AG09319 (cell line): ENCODE measurements at places on chromosomes 13 and 19.

GRCh38 chr13:63190219-63190618 is 1774.6 kb upstream of the PCDH20 start:
- DNase-seq, result no peak

GRCh38 chr13:94254737-94255136 is 224.7 kb downstream of the DCT start:
- DNase-seq, result peak; percentile 32

GRCh38 chr19:13117176-13117771 is 734 bp upstream of the TRMT1 start:
- no peak for DNase-seq

DNA sequence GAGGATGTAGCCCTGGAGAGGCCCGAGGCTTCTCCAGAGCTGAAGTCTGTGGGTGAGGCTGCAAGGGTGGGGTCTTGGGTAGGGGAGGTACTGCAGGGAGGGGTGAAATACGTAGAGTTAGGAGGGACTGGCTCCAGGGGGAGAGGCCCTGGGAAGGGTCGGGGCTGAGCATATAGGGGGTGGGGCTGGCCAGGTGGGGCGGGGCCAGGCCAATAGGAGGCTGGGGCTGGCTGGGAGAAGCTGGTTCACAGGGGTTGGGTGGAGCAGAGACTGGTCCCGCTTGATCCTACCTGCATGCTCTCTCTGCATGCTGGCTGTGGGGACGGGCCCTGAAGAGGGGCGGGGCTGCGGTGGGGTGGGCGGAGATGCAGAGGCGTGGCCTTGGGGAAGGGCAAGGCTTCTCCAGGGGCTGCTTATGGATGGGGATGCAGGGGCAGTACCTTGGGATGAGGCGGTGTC is 51.9 kb downstream of the CELF5 start:
- DNase-seq, result no peak

- DNase-seq, result no peak
These were observed 1596.3 kb downstream of the PCDH9 start for GRCh38 chr13:65633806-65634205.

DNA sequence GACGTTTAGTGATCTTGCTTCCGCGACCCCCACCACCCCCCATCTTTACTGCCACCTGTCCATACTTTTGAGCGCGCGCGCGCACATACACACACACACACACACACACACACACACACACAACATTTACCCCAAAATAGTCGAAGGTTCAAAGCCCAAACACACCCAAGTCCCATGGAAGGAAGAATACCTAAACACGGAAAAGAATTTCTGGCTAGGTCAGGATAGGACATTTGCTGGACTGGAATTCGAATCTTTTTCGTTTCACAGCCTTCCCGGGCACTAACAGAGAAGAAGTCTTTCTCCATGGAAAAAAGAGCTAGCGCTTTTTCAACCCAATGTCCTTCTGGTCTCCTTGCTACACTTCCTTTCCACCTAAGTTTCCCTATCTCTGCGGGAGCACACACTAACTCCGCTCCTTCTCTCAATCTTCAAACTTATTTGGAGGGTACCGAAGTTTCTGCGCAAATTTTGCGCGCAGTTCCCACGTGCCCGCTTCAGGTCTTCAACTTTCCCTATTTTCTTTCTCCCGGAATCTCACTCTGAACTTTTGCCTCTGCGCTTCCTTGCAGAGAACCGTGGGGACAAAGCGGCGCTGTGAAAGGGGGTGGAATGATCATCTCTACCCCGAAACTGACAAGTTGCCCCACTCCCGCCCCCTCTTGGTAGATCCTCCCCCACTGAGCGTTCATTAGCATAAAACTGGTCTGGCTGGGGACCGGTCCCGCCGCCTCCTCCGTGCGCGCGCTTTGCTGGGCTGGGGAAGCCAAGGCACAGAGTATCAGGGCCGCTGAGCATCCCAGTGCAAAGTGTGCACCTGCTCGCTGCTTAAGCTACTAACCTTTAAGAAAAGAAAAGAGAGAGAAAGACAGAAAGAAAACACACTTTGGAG is 2.7 kb downstream of the DACH1 start:
- DNase-seq, result no peak

DNA sequence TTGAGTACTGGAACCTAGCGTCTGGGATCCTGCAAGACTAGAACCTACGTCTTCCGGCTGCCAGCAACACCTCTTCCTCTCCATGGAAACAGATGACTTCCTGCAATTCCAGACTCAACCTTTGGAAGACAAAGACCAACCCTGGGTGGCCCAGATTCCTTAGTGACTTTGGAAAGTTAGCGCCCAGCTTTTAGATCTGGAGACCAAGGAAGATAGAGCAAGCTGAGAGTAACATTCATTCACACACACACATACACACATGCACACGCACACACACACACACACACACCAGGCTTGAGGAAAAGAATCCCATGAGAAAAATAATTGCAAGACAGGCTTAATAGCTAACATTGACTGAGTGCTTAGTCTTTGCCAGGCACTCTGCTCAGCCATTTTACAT is 788.9 kb downstream of the UQCRFS1 start:
- DNase-seq, result no peak

- no peak for DNase-seq
These were observed 12.7 kb downstream of the STK24 start for GRCh38 chr13:98564204-98564603.

DNA sequence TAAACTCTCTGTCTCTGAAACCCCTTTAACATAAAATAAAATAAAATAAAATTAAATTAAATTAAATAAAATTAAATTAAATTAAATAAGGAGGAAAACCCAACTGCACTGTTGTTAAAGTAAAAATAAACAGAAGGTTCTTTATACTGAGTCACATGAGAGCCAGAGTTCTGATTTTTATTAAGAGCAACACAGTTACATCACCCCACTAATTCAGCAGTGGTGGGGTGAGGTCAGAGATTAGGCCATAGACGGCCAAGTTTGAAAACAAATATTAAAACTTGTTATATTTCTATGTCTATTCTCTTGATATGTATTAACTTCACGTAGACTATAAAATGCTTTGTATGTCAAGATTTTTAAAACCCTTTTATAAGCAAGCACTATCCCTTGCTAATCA is 59.5 kb downstream of the MYCBP2 start:
- peak; percentile 0 for DNase-seq

DNA sequence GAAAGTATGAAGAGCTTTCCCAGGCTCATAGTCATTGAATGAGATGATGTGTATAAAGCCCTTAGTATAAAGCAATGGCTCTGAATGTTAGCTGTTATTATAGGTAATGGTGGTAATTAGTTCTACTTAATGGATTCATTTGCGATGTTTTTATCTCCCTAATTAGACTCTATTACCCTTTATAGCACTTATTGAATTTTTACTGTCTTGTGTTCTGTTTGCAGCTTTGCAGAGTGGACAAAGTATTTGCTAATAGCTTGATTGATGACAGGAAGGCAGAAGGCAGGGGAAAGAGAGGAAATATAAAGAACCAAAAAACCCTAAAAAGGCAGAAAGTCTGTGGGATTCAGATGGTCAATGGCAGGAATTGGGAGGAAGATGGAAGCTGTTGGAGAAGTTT is 524.4 kb upstream of the SPRY2 start:
- no peak for DNase-seq

DNA sequence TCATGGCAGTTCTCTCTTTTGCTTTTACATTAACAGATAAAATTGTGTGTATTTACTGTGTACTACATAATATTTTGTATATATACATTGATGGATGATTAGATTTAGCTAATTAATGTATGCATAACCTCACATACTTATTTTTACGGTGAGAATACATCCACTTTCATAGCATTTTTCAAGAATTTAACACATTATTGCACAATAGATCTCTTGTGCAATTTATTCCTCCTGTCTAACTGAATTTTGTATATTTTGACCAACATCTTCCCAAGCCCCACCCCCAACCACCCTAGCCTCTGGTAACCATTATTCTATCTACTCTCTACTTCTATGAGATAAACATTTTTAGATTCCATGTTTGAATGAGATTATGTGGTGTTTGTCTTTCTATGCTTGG is 194.7 kb downstream of the RBM26 start:
- DNase-seq, result no peak

- DNase-seq, result no peak
These were observed 35.0 kb upstream of the TNFSF11 start for GRCh38 chr13:42538996-42539395.

DNA sequence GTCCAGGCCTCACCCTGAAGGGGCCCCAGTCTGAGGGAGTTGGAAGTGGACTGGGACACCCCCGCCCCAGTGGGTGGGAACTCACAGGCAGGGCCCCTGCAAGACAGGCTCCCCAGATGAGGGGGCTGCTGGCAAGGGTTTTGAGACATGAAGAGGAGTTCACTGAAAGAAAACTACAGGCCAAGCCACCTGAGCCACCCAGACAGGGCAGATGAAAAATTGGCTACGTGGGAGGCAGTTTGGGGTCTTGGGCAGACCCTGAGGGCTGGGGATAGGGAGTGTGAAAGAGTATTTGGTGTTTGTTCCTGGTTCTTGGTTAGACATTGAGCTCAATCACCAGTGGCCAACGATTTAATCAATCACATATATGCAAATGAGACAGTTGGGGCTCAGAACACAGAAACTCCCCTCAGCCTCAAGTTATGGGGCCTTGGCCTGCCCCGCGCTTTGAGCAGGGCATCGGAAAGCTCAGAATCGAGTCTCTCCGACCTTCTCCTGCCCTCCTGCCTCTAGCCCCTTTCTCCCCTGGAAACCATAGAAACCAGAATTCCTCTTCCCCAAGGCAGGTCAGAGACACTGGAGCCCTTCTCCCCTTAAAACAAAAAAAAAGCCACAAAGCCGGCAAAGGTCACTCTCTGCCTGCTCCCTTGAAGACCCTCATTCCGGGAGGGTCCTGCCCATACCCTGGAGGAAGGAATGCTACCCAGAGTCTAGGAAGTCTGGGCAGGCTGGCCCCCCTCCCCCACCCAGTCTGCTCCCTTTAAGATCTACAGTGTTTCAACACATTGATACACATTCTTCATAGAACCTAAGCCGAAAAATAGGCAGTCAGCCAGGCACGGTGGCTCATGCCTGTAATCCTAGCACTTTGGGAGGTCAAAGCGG is 1.3 kb upstream of the ISYNA1 start:
- no peak for DNase-seq

DNA sequence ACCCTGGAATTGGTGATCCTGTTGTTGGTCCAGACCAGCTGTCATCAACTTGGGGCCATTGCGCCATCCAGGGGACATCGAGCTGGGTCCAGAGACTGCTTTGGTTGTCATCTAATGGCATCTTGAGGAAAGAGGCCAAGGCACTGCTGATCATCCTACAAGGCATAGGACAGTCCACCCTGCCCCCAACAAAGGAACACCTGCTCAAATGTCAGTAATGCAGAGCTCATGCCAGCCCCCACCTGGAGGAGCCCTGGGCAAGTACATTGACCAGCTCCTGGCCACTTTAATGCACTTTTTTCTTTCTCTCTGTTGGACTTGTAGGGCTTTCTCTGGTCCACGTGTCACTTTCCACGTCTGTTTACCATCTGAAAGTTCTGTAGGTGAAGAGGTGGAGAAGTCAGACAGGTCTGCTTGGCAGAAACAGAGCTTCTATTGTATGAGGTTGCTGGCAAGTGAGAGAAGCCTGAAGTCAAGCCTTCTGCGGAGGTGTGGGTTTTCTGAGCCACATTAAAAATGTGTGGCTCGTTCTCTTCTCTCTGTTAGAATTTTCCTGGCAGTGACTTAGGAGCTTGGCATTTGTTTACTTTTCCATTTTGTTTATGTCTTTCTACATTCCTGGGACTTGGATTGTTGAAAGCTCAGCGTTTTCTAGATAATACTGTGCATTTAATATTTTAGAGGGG is 124.0 kb upstream of the RNF113B start:
- DNase-seq, result peak; percentile 14

DNA sequence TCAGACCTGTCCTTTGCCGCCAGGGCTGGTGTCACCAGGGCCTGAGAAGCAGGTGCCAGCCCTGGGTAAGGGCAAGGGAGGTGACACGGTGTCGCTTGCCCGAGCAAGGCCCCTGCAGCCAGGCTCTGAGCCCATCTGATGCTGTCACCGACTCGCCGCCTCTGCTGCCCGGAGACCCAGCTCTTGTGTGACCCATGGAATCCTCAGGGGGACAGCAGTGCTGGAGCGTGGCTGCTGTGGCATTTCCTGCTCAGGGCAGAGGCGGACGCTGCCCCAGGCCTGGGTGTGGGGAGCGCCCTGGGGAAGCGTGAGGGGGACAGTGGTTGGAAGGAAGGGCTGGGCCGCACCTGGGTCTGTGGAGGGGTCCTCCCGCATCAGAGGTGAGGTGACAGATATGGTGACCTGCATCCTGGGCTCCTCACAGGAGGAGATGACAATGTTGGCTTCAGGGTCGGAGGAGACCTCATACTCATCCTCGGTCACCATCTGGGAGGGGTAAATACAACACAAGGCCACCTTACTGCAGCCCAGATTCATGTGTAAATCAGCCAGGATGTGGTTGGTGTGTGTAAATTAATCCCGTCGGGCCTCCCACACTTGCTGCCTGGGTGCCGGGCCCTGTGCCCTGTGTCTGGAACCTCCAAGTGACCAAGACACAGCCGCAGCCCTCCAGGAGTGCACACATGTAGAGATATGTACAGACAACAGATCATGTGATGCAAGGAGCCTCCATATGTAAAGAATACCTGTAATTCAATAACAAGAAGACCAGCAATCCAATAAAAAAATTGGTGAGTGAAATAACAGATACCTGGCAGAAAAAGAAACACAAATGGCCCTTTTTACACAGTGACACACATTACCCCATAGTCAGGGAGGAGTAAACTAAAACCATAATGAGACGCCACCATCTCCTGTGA is 27.6 kb upstream of the MATK start:
- no peak for DNase-seq
